ENCODE measurements at places on chromosomes 12 and 14.

DNA sequence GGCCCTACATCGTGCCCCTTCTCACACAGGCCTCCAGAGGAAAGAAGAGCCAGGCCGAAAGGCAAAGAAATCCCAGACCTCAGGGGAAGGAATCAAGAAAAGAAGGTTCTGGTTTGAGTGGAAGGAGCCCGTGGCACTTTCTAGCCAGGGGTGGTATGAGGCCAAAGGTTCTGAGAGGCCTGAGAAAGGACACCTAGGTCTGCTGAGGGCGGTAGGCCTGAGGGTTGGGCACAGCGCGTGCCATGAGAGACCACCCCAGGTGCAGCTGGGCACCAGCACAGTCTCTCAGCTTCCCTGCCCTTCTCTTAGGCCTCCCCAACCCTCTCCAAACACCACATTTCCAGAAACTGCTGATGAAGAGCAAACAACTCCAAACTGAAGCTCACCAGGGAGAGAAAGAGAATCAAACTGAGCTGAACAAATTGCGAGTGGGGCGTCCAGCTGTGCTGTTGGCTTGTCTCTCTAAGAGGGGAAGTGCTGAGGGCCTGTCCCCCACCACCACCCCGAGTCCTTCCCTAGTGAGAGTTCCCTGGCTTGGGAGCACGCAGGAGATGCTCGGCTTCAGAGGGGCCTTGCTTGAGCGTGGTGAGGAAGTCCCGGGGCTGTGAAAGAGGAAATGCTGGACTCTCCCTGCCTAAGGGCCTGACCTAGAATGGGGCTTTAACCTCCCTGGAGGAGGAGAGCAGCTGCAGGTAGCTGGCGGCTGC lies 184.8 kb downstream of the ZFP36L1 start:
- no peak for DNase-seq

- no peak for DNase-seq
These were observed 14.4 kb upstream of the NTF3 start for GRCh38 chr12:5417500-5417899.

GRCh38 chr12:46167412-46167811 lies 101.4 kb downstream of the SLC38A1 start:
- no peak for DNase-seq

GRCh38 chr14:102187044-102187443 lies 47.3 kb downstream of the WDR20 start:
- no peak for DNase-seq

DNA sequence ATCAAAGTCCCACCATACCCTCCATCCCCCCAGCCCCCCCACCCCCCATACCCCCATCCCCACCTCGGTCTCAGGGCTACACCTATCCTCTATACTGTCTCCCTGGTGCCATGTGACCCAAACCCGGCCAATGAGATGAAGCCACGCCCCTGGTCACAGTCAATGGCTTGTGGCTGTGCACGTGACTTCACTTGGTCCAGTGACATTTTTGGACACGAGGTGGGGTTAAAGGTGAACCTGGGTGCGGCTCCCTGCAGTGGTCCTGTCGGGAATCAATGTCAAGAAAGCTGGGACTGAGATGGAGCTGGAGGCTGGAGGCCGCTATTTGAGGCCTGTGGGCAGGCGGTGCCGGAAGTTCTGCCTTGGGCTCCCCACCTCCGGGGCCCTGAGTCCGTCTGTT lies 100.7 kb upstream of the MAP1LC3B2 start:
- no peak for DNase-seq

- DNase-seq, result no peak
These were observed 46.0 kb downstream of the KCNK13 start for GRCh38 chr14:90107789-90108188.

DNA sequence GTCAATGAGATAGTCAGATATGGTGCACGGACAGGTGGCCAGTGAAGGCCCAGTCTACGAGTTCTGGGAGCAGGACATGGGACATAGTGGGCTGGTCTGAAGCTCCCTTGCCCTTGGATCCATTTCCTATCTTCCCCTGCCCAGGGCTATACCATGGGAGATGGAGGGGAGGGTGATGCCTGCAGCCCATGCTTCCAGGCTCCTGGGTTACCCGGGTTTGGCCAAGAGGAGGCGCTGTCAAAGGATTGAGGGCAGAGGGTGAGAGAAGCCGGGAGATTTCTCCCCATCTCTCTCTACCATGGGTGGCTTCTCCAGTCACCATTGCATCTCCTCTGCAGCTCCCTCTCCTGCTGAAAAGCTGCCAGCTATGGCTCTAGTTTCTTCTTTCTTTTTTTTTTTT lies 52.8 kb upstream of the LHX5 start:
- DNase-seq, result no peak

DNA sequence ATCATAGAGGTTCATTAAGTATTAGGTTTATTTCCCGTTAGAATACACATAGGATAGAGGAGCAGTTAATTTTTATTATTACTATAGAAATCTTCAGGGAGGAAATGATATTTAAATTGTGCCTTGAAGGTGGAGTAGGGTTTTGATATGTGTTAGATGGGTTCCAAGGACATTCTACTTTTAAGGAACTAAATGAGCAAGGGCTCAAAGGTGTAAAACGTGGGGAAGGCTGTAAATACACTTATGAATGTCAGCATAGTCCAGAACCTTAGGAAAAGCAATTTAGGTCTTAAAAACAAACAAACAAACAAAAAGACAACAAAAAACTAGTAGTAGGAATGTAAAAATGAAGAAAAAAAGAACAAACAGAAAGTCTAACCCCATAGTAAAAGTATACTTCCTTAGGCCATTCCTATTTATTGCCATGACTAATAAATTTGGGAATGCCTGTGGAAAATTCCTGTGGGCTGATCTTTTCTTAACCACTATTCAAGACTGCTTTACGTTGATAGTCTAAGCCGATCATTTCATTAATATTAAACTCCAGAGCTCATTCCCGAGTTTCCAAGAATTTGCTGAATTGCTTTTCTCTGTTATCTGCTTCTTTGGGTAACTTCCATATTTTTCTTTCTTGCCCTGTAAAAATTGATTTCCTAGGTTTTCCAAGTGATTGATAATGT lies 180.3 kb downstream of the RAD51B start:
- DNase-seq, result no peak

DNA sequence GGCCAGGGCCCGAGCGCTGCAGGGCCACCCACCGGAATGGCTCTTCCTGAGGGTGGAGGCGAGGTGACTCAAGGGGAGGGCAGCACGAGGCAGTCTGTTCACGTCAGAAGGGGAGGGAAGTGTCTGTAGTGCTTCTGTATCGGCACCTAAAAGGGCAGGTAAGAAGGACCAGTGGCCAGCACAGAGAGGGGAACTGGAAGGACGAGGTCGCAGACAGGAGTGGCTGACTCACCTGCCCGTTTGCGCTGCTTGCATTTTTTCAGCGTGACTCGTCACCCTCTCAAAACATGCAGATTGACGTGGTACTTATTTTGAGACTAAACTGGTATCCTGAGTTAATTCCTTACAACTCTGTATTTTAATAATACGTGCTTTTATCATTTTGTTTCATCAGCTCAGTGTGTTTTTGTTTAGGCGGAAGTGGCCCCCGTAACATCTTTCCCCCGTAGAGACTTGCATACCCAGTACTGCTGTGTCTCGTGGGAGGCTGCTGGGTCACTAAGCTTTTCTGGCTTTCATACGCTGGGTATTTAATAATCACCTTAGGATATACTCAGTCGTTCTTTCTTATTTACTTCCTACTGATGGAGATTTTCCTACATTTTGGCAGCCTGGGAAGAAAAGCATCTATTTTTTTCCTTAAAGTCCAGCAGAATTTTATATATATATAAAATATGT lies 26.4 kb downstream of the SFSWAP start:
- DNase-seq, result no peak

GRCh38 chr12:77940567-77940966 lies 109.9 kb downstream of the NAV3 start:
- peak; percentile 26 for DNase-seq

DNA sequence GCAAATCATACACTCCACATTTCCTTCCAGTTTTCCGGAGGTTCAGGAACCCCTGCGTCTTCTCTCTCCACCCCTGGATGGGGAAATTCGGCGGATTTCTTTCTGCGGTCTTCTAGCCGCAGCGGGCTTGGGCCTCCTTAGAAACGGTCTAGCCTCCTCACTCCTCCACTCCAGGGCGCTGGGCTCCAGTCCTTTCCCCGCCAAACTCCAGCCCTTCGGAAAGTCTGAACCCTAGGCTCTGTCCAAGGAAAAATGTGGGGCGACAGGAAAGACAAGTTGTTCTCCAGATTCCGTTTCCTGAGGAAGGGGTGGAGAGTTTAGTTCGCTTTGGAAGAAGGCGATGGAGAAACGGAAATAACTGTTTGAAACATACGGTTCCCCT lies 1.4 kb upstream of the HOXC10 start:
- no peak for DNase-seq

GRCh38 chr12:12840580-12840899 lies 27.4 kb downstream of the DDX47 start:
- no peak for DNase-seq

GRCh38 chr12:106096376-106096775 lies 42.4 kb downstream of the NUAK1 start:
- no peak for DNase-seq

- no peak for DNase-seq
These were observed 13.5 kb downstream of the TCL1A start for GRCh38 chr14:95700221-95700976.

- no peak for DNase-seq
These were observed 159.0 kb upstream of the LHX5 start for GRCh38 chr12:113630625-113631024.

- peak; percentile 44 for DNase-seq
These were observed 106.9 kb downstream of the RFLNA start for GRCh38 chr12:124401704-124402221.

- no peak for DNase-seq
These were observed 55.4 kb upstream of the RFX4 start for GRCh38 chr12:106527356-106527755.

DNA sequence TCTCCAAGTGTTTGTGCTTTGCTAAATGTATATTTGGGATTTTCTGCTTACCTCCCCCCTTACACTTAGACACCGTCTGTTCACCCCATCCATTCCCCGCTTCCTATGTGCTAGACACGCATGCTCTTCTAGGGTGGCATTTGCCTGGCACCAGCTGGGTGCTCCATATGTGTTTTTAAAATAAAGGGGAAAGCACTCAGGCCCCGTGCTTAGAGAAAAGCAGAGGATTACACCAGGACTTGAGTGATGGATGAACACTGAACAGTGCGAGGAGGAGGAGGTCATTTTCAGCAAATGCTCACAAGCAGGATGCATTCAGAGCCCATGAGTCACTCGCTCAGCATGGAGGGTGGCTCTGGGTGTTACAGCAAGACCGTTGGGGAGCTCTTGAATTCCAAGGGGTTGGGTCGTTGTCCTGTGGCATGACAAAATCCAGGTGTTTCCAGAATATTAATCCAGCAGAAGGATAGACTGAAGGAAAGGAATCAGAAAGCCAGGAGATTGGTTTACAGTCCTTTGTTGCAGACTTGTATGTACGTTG lies 2.9 kb upstream of the BDKRB1 start:
- DNase-seq, result no peak

DNA sequence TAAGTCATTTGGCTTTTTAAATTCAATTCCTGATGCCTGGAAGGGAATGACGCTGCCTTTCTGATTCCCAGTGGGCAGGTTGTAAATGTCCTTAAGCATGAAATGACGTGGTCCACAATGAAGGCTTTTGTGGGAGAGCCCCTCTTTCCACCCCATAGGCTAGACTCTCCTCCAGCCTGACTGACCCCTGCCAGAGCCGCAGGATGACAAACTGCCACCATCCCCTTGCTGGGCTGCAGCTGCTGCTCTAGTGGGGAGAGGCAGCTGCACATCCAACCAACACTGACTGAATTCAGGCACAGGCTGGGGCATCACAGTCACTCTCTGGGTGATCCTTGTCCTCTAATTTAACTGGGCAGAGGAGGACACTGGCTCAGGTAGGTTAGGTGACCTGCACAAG lies 6.3 kb downstream of the TSPAN11 start:
- DNase-seq, result no peak

GRCh38 chr12:48947727-48948126 lies 9.6 kb downstream of the ARF3 start:
- DNase-seq, result no peak

- DNase-seq, result no peak
These were observed 26.8 kb downstream of the AMN start for GRCh38 chr14:102949062-102949800.

GRCh38 chr12:41019461-41019860 lies 168.7 kb upstream of the PDZRN4 start:
- DNase-seq, result no peak

- no peak for DNase-seq
These were observed 41.5 kb upstream of the GLIPR1 start for GRCh38 chr12:75439048-75439447.

DNA sequence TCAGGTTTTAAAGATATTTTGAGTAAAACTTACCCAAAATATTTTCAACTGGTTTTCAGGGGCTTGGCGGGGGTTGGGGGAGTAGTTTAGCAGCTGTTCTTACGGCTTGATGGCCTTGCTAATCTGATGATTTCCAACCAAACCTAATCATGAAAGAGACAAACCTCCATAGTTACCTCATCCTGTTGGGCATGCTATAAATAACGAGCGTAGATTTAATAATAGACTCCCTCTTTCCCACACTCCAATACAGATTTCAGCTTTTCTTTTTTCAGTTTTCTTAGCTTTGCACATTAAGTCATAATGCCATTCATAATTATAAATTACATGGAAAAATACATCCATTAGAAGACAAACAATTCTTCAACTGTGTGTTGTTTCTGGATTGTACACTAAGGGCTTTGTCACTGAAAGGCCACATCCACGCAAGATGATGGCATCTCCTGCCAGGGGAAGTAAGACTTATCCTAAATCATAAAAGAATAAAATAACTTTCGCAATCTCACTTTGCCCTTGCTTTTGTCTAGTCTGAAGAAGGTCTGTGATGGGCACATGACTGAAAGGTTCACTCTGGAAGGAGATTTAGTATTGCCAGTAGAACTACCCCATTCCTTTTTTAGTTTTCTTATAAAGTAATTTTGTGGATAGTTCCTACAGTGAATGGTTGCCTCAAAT lies 23.2 kb downstream of the ITPR2 start:
- DNase-seq, result no peak

- peak; percentile 78 for DNase-seq
These were observed 39.7 kb downstream of the KRT80 start for GRCh38 chr12:52151837-52152783.

GRCh38 chr12:1776170-1776921 lies 44.0 kb upstream of the LRTM2 start:
- DNase-seq, result peak; percentile 56

- DNase-seq, result no peak
These were observed 337.5 kb downstream of the FLRT2 start for GRCh38 chr14:85867450-85867849.

DNA sequence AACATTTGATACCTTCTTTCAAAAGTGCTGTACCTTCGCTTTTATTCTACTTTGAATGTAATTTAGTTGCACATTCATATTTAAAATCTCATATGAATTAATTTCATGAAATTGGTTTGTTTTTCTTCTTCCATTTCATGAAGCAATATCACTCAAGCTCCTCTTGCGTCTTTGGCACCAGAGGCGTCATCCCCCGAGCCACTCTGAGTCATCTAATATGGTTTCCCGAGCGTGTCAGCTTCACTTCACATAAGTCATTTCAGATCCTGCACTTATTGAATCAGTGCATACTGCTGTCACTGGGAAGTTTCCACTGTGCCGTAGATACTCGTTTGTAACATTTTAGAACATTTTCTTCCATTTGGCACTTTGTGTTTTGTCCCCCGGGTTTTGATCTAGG lies 105.6 kb downstream of the SLC25A47 start:
- no peak for DNase-seq

Data from retina (tissue), 1 donor.